Thyroid gland (tissue), 4 donors: ENCODE measurements at places on chromosomes 3 and 15. TPM values are rescaled to one million over a fixed set of nuclear protein-coding genes. Genes with fewer than 3 reads are reported as not detected.

DNA sequence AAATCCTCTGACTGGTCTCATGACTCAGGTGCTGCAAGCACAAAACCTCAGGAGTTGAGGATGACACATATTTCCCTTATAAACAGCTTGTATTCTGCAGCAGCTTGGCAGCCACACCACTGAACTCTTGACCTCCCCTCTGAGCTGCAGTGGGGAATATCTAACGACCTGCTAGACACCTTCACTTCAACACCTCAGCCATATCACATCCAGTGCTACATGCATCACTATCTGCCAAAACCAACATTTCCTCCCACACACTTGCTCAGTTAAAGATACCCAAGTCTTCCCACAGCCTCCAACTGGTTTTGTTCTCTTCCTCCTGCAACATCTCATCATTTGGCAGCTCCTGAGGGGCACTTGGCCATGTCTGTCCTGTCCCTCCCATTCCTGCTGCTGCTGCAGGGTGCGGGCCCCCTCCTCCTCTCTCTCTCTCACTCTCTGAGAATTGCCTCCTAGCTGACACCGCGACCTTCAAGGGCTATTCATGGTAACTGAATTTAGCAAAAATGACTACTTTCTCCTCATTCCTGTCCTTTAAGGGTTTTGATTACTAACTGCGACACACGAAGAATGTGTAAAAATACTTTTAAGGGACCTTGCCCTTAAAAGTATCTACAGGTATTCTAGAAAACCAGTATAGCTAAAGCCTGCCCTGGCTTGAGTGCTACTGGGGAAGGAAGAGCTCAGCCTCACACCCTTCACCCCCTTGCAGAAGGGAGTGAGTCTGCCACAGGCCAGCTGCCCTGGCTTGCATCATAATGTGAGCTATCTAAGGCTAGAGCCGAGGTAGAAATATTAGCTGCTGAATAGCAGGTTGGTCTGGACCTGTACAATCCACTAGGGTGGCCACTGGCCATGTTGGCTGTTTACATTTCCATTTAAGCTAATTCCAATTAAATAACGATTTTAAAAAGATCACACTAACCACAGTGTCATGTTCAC is 5.0 kb upstream of the CCR9 start:
- no peaks in the 10 kb centered on the region for H3K4me1 ChIP-seq
- H3K27me3 ChIP-seq, result no peaks in the 10 kb centered on the region
- no peak for DNase-seq
- H3K36me3 ChIP-seq, result no peaks in the 10 kb centered on the region

GRCh38 chr15:27583651-27584050 is 515.5 kb downstream of the OCA2 start:
- no peaks in the 10 kb centered on the region for H3K27me3 ChIP-seq
- no peak overlapping the region for H3K27ac ChIP-seq
- no peak for DNase-seq
- no peaks in the 10 kb centered on the region for H3K4me1 ChIP-seq

DNA sequence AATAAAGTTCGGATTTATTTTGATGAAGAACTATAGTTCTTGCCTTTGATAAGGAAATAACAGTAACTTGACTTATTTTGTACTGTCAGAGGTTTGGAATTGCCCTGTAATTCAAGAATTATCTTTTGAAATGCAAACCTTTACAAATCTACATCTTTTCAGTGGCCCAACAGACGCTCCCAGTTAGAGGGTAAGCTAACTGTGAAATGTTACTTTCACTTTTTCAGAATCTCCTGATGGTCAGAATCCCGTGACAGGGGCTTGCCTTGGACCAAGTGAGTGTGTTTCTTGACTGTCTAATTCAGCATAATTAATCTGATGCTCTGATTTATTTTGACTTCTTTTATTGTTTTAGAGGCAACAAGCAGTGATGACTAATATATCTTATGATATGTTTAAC is 262.5 kb downstream of the PLOD2 start:
- no peaks in the 10 kb centered on the region for H3K27me3 ChIP-seq
- no peak overlapping the region for H3K27ac ChIP-seq
- H3K4me3 ChIP-seq, result no peak overlapping the region
- DNase-seq, result no peak
- no peaks in the 10 kb centered on the region for H3K36me3 ChIP-seq

- no peak overlapping the region for H3K27ac ChIP-seq
- DNase-seq, result no peak
- H3K36me3 ChIP-seq, result no peaks in the 10 kb centered on the region
- H3K27me3 ChIP-seq, result no peaks in the 10 kb centered on the region
- no peaks in the 10 kb centered on the region for H3K4me1 ChIP-seq
Measured at GRCh38 chr3:117603097-117603496, 893.5 kb downstream of the TUSC7 start.

- no peaks in the 10 kb centered on the region for H3K36me3 ChIP-seq
- peaks cover 54% of the 10 kb centered on the region for H3K4me1 ChIP-seq
- H3K27me3 ChIP-seq, result no peaks in the 10 kb centered on the region
- H3K4me3 ChIP-seq, result no peak overlapping the region
- H3K27ac ChIP-seq, result peak overlapping the region; percentile 95
Measured at GRCh38 chr3:141365201-141365600, 3.1 kb upstream of the ZBTB38 start.

GRCh38 chr3:123286308-123287023 is 84.7 kb downstream of the SEC22A start:
- no peaks in the 10 kb centered on the region for H3K27me3 ChIP-seq

The POPDC2 gene
- total RNA-seq, result 1.9 TPM

- H3K4me3 ChIP-seq, result no peak overlapping the region
- DNase-seq, result no peak
- H3K27ac ChIP-seq, result no peak overlapping the region
Measured at GRCh38 chr15:65095747-65096104, 19.2 kb downstream of the KBTBD13 start.

The CILP gene
- total RNA-seq, result 17.6 TPM

GRCh38 chr15:78763796-78764241 is 47.4 kb downstream of the ADAMTS7 start:
- H3K4me1 ChIP-seq, result no peaks in the 10 kb centered on the region
- no peaks in the 10 kb centered on the region for H3K27me3 ChIP-seq

The NR1I2 gene
- total RNA-seq, result 0.54 TPM

GRCh38 chr15:53588773-53589172 is 170.7 kb downstream of the WDR72 start:
- DNase-seq, result no peak
- no peaks in the 10 kb centered on the region for H3K27me3 ChIP-seq
- H3K36me3 ChIP-seq, result no peaks in the 10 kb centered on the region
- H3K4me3 ChIP-seq, result no peak overlapping the region
- no peaks in the 10 kb centered on the region for H3K4me1 ChIP-seq

DNA sequence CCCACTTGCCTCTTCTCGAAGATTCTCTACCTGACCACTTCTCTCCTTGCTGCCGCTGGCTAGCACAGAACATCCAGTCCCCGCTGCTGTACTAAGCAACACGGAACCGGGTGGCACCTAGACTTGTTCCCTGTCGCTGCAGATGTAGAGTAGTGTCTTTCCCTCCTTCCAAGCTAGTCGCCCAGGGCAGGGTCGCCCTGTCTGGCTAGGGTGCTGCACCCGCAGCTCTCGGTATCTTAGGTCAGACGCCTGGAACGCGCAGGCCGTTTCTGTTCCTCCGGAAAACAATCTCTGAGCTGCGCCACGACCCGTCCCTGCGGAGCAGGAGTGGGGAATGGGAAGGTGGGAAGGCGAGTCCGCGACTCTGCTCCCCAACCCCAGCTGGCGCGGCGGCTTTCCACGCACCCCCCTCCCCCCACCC is 758 bp upstream of the SNX33 start:
- H3K4me3 ChIP-seq, result peak overlapping the region; percentile 90
- H3K36me3 ChIP-seq, result peaks cover 7% of the 10 kb centered on the region
- peak; percentile 66 for DNase-seq
- H3K27me3 ChIP-seq, result no peaks in the 10 kb centered on the region
- peak overlapping the region; percentile 55 for H3K27ac ChIP-seq

- H3K27me3 ChIP-seq, result no peaks in the 10 kb centered on the region
- peaks cover 23% of the 10 kb centered on the region for H3K4me1 ChIP-seq
- H3K27ac ChIP-seq, result peak overlapping the region; percentile 64
- no peak overlapping the region for H3K4me3 ChIP-seq
Measured at GRCh38 chr3:25783661-25784512, 644 bp upstream of the NGLY1 start.

The GREM1 gene
- 7.8 TPM for total RNA-seq

DNA sequence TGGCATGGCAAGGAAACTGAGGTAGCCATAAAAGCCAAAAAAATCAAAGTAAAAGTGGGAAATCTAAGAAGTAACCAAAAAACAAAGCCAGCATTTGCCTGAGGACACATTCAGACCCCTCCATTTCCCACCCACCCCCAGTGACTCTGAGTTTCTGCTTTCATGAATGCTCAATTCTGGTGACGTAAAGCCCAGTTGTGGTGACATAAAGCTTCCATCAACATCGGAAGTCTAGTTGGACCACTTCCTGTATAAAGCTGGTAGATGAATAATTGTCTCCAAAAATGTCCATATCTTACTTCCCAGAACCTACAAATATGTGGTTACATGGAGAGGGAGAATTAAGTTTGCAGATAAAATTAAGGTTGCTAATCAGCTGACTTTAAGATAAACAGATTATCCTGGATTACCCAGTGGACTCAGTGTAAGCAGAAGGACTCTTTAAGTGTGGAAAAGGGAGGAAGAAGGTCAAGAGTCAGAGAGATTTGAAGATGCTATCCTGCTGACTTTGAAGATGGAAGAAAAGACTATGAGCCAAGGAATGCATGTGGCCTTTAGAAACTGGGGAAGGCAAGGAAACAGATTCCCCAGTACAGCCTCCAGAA is 62.0 kb upstream of the ST3GAL6 start:
- no peaks in the 10 kb centered on the region for H3K27me3 ChIP-seq
- no peak for DNase-seq
- H3K4me3 ChIP-seq, result no peak overlapping the region
- no peaks in the 10 kb centered on the region for H3K4me1 ChIP-seq
- no peak overlapping the region for H3K27ac ChIP-seq

DNA sequence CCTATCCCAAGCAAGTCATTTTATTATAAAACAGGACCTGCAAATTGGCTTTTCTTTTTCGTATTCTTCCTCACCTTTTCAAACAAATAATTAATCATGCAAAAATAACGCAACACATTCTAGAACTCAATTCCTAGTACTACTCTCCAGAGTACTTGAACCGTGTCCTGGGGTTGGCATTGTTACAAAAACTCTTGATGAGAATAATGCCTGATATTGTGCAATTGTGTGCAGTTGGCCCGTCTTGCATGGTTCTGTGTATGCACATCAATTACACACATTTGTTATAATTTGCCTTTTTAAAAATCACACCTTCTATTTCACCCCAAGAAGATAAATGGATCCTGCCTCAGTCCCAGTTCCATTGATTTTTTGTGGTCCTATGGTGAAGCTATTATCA is 205.4 kb downstream of the EPHB1 start:
- no peak overlapping the region for H3K4me3 ChIP-seq
- no peaks in the 10 kb centered on the region for H3K36me3 ChIP-seq
- peaks cover 14% of the 10 kb centered on the region for H3K4me1 ChIP-seq
- DNase-seq, result peak; percentile 72

DNA sequence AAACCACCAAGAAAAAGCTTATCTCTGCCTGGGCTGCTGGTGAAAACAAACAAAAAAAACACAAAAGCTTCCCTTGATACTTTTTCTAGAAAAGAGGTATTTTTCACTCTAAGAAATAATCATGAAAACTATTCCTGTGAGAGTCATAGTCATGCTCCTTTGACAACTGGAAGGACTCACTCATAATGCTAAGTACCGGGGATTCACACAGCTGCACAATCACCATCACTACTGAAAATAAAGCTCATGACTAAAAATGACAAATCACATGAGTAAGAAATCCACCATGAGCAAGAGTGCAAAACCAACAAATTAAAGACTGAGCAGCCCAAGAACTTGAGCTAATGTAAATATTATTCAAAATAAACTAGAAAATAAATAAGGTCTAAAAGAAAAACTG is 10.6 kb upstream of the POU1F1 start:
- H3K4me1 ChIP-seq, result no peaks in the 10 kb centered on the region
- DNase-seq, result no peak
- H3K27ac ChIP-seq, result no peak overlapping the region
- no peak overlapping the region for H3K4me3 ChIP-seq

The RBP2 gene
- not detected for total RNA-seq

DNA sequence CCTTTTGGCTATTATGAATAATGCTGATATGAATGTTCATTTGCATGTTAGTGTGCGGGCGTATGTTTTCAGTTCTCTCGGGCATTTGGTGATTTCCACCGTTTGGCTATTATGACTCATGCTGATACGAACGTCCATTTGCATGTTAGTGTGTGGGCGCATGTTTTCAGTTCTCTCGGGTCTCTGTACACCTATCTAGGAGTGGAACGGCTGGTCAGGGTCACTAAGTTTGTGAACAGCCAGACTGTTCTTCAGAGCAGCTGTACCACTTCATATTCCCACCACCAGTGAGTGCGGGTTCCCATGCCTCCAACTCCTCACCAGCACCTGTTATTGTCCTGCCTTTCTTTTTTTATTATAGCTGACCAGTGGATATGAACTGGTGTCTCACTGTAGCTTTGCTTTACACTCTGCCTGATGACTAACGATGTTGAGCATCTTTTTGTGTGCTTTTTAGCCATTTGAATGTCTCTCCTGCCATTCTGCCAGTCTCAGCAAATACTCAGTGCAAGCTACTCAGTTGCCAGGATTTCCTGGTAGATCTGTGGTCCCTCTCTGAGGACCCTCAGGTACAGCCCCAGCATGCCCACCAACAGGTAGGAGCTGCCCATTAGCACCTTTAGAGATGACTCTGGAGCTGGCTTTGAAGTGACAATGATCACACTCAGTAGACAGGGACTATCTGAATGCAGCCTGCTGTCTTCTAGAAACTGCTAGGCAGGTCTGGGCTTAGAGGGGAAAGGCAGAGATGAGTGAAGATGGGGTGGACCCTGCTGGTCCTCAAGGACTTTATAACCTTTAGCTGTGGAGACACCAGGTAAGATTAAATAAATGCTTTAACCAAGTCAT is 141.1 kb downstream of the XXYLT1 start:
- no peaks in the 10 kb centered on the region for H3K27me3 ChIP-seq
- H3K27ac ChIP-seq, result no peak overlapping the region
- H3K36me3 ChIP-seq, result no peaks in the 10 kb centered on the region
- no peak for DNase-seq

- H3K27me3 ChIP-seq, result no peaks in the 10 kb centered on the region
- H3K4me3 ChIP-seq, result no peak overlapping the region
- no peaks in the 10 kb centered on the region for H3K4me1 ChIP-seq
- DNase-seq, result no peak
- no peaks in the 10 kb centered on the region for H3K36me3 ChIP-seq
Measured at GRCh38 chr3:159486580-159486979, 502.1 kb upstream of the IL12A start.

The WNT7A gene
- total RNA-seq, result not detected

The NR2F2 gene
- 30.2 TPM for total RNA-seq

GRCh38 chr15:96350934-96351724 is 20.6 kb downstream of the NR2F2 start:
- no peak overlapping the region for H3K4me3 ChIP-seq
- H3K36me3 ChIP-seq, result no peaks in the 10 kb centered on the region
- no peak for DNase-seq
- peak overlapping the region; percentile 97 for H3K27ac ChIP-seq

GRCh38 chr15:71674354-71674753 is 136.0 kb upstream of the NR2E3 start:
- H3K27ac ChIP-seq, result no peak overlapping the region
- H3K27me3 ChIP-seq, result no peaks in the 10 kb centered on the region
- H3K4me3 ChIP-seq, result no peak overlapping the region

GRCh38 chr3:11244121-11244677 is 28.0 kb upstream of the ATG7 start:
- DNase-seq, result no peak
- H3K4me3 ChIP-seq, result no peak overlapping the region
- no peaks in the 10 kb centered on the region for H3K4me1 ChIP-seq
- no peak overlapping the region for H3K27ac ChIP-seq
